Right atrium auricular region (tissue), 2 donors: ENCODE measurements at places on chromosomes 16 and 17. TPM values are rescaled to one million over a fixed set of nuclear protein-coding genes. Genes with fewer than 3 reads are reported as not detected.
A peak's percentile ranks its signal among the peaks of the same experiment; 100 is the strongest.

Gene ELAC2
- 55.2 TPM for total RNA-seq

- DNase-seq, result no peak
- peaks cover 89% of the 10 kb centered on the region for H3K36me3 ChIP-seq
- H3K4me1 ChIP-seq, result no peaks in the 10 kb centered on the region
- H3K4me3 ChIP-seq, result no peak overlapping the region
- no peak overlapping the region for H3K27ac ChIP-seq
- H3K27me3 ChIP-seq, result no peaks in the 10 kb centered on the region
These were observed 17.6 kb downstream of the MVP start for GRCh38 chr16:29837841-29838240.

DNA sequence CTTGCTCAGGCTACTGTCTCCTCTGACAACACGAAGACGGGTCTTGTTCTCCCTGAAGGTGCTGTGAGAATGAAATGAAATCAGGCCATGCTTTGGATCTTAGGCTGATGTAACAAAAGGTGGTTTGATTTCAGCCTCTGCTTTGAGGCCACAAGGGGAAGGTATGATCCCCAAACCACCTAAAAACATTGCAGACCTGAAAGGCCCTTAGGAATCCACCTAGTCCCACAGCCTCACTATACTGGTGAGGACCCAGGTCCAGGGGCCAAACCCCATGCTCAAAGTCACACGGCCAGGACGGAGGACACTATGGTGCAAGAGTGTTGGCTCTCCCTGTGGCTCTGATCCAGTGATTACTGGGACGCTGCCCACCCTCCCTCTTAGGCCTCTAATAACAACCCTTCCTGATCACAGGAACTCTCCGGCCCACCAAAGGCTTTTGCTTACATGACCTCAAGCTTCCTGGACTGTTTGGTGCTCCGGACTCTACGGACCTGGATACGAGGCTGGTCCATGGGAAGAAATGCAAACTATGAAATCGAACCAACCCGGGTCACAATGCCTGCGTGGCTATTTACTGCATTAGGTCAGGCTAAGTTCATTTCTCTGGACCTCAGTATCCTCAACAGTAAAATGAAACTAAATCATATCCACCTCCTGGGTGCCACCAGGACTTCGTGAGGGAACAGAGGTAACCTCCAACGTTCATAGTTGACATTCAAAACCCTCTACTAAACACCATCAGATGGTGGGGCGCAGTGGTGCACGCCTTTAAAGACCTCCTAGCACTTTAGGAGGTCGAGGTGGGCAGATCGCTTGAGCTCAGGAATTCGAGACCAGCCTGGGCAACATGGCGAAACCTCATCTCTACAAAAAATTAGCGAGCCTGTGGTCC, 1.5 kb downstream of the TRIM25 start:
- H3K4me1 ChIP-seq, result no peaks in the 10 kb centered on the region
- peaks cover 5% of the 10 kb centered on the region for H3K36me3 ChIP-seq
- H3K4me3 ChIP-seq, result peak overlapping the region; percentile 83
- H3K27ac ChIP-seq, result peak overlapping the region; percentile 83
- peak; percentile 82 for DNase-seq
- no peaks in the 10 kb centered on the region for H3K27me3 ChIP-seq

- H3K4me1 ChIP-seq, result no peaks in the 10 kb centered on the region
- no peak overlapping the region for H3K4me3 ChIP-seq
- H3K36me3 ChIP-seq, result no peaks in the 10 kb centered on the region
- no peak overlapping the region for H3K27ac ChIP-seq
- no peaks in the 10 kb centered on the region for H3K27me3 ChIP-seq
- no peak for DNase-seq
These were observed 28.9 kb upstream of the CMIP start for GRCh38 chr16:81415751-81416150.

DNA sequence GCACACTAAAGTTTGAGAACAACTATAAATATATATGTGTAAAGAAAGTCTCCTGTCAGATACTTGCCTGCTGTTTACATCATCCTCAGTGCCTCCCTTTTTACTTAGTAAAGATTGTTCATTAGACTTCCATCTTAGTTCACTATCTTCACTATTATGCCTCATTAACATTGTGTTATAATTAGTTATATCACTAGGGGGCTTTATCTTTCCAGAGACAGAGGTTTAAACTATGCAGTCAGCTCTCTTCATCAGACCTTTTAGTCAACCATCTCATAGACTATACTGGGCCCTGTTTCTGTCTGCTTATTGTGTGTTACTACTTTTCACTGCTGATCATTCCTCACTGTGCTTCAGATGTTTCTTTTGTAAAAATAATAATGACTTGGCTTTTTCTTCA, 630.8 kb upstream of the KIF2B start:
- no peaks in the 10 kb centered on the region for H3K27me3 ChIP-seq
- H3K36me3 ChIP-seq, result no peaks in the 10 kb centered on the region
- DNase-seq, result no peak
- H3K4me1 ChIP-seq, result no peaks in the 10 kb centered on the region

Gene ABCC6
- 1.8 TPM for total RNA-seq

GRCh38 chr16:26701243-26701886, 365.4 kb upstream of the C16orf82 start:
- H3K36me3 ChIP-seq, result no peaks in the 10 kb centered on the region
- H3K4me3 ChIP-seq, result no peak overlapping the region
- H3K27ac ChIP-seq, result no peak overlapping the region
- no peaks in the 10 kb centered on the region for H3K27me3 ChIP-seq
- H3K4me1 ChIP-seq, result no peaks in the 10 kb centered on the region
- DNase-seq, result no peak

DNA sequence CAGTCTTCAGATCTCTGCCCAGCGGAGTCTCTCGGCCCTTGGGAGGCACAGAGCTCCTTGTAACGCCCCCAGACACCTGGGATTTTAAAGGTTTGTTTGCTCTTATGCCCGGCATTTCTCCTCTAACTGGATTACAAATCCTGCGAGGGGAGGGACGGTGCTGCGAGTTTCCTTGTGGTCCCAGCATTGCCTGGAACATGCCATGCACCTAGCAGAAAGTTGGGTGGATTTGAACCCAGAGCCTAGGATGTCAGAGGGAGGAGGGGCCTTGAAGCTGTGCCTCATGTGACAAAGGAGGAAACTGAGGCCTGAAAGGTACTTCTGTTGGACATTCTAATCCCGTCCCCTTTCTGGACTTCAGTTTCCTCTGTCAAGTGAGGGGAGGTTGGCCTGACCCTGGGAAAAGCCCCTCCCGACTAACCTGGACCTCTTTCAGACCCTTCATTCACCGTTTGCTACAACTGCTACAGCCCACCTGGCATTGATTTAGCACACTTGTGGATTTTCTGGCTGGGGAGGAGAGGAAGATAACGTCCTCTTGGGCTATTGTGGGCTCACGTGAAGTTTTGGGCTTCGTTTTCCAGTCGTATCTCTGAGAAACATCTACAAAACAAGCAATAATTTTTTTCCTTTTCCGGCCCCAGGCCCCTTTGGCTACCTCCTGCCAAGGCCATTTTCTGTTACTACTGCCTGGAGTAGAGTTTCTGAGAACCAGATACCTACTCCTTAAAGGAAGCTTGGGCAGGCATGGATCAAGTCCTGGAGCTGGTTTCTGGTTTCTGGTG, 30.9 kb downstream of the MRC2 start:
- H3K4me1 ChIP-seq, result peaks cover 15% of the 10 kb centered on the region
- no peaks in the 10 kb centered on the region for H3K36me3 ChIP-seq
- H3K27ac ChIP-seq, result no peak overlapping the region
- no peak overlapping the region for H3K4me3 ChIP-seq

- H3K4me1 ChIP-seq, result no peaks in the 10 kb centered on the region
- no peaks in the 10 kb centered on the region for H3K36me3 ChIP-seq
- H3K27me3 ChIP-seq, result peaks cover 5% of the 10 kb centered on the region
- H3K27ac ChIP-seq, result no peak overlapping the region
These were observed 3.9 kb upstream of the SKAP1 start for GRCh38 chr17:48433896-48434295.

GRCh38 chr16:85983606-85984230, 84.8 kb downstream of the IRF8 start:
- no peaks in the 10 kb centered on the region for H3K36me3 ChIP-seq
- H3K27me3 ChIP-seq, result no peaks in the 10 kb centered on the region
- H3K4me3 ChIP-seq, result no peak overlapping the region
- no peak for DNase-seq
- no peak overlapping the region for H3K27ac ChIP-seq
- H3K4me1 ChIP-seq, result no peaks in the 10 kb centered on the region

DNA sequence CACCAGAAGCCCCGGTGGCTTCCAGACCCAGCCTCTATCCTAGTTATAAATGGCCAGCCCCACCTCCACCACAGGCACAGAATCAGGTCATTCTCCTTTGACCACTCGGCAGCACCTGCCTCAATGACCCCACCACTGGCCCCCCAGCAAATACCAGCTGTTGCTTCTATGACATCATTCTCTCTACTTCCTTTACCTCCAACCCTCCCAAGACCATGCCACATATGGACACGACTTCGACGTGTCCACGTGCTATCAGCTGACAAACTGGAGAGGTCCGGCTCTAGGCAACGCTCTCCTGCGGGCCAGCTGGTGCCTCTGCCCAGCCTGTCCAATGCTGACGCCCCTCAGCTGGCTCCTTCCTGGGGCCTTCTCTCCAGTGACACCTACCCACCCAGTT, 5.9 kb downstream of the ALYREF start:
- DNase-seq, result no peak
- H3K36me3 ChIP-seq, result peaks cover 51% of the 10 kb centered on the region
- H3K27me3 ChIP-seq, result no peaks in the 10 kb centered on the region
- H3K4me3 ChIP-seq, result no peak overlapping the region

- H3K27me3 ChIP-seq, result no peaks in the 10 kb centered on the region
- H3K4me3 ChIP-seq, result no peak overlapping the region
- no peaks in the 10 kb centered on the region for H3K4me1 ChIP-seq
- DNase-seq, result no peak
- H3K27ac ChIP-seq, result no peak overlapping the region
These were observed 1.9 kb downstream of the IGSF6 start for GRCh38 chr16:21650521-21650920.

DNA sequence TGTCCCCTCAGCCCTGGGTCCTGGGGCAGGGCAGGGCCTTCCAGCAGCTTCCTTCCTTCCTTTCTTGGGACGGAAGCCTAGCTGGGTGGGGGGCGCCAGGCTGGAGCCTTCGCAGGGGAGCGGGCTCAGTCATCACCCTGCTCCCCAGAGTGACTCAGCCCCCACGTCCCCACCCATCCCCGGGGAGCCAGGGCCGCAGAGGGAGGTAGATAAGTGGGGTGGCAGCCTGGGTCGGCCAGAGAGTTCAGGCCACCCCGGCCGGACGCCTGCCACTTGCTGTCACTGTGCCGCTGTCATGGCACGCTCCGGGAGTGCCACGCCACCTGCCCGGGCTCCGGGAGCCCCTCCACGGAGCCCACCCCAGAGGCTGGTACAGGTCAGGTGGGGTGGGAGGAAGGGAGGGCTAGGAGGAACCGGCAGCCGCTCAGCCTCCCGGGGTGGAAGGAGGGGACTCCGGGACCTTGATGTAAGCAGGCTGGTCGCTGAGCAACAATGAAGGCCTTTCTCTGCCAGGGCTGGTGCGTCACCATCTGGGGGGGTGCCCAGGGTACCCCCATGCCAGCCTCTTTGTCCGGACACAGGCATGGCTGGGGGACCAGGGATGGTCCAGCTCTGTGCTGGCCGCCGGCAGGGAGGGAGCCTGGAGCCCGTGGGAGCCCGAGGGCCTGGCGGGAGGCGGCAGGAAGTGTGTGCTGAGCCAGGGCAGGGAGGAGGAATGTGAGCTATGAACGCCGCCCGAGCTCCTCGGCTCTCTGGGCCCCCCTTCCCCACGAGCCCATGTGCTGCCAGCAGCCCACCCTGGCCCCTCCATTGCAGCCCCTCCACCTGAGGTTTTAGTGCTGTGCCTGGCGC, 6.6 kb downstream of the NHERF2 start:
- peak; percentile 79 for DNase-seq
- H3K4me1 ChIP-seq, result peaks cover 73% of the 10 kb centered on the region
- H3K27ac ChIP-seq, result peak overlapping the region; percentile 84
- no peaks in the 10 kb centered on the region for H3K27me3 ChIP-seq
- peaks cover 42% of the 10 kb centered on the region for H3K36me3 ChIP-seq

DNA sequence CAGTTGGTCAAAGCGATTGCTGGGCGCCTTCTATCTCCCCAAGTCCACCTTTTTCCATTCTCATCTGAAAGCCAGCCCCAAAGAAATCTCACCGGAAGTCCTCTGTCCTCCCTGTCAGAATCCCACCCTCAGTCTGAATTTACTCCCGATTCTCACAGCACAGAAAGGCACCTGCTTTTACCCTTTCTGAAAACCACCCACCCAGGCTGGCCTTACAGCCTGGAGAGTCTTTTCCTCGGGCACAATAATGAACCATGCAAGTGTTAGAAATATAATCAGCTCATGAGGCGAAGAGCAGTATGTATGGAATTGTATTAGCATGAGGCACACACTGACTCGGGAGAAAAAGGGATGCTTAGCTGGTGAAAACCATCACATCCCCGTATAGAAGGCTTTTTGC, 1.2 kb upstream of the ZFHX3 start:
- no peaks in the 10 kb centered on the region for H3K36me3 ChIP-seq
- no peak overlapping the region for H3K4me3 ChIP-seq
- H3K27me3 ChIP-seq, result no peaks in the 10 kb centered on the region

DNA sequence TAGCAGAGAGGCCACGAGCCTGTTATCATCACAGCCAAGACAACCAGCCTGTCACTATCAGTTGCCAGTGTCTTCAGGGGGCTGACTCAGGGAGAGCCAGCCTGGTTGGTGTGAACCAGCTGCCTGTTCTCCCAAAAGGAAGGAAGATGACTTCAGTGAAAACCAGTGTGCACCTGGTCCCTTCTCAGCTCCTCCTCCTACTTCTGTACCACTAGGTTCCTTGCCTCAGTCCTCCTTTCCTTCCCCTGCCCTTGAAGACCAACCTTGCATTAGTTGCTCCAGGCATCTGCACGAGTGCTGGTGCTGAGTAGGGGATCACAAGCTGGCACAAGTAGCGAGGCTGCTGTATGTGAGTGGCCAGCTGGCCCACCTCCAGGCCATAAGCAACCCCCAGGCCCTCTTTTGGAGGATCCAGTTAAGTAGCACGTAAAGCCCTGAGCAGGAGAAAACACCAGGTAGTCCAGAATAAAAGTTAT, 8.5 kb downstream of the TUBG1 start:
- H3K36me3 ChIP-seq, result peaks cover 27% of the 10 kb centered on the region
- peaks cover 11% of the 10 kb centered on the region for H3K4me1 ChIP-seq
- no peaks in the 10 kb centered on the region for H3K27me3 ChIP-seq
- peak overlapping the region; percentile 67 for H3K27ac ChIP-seq

DNA sequence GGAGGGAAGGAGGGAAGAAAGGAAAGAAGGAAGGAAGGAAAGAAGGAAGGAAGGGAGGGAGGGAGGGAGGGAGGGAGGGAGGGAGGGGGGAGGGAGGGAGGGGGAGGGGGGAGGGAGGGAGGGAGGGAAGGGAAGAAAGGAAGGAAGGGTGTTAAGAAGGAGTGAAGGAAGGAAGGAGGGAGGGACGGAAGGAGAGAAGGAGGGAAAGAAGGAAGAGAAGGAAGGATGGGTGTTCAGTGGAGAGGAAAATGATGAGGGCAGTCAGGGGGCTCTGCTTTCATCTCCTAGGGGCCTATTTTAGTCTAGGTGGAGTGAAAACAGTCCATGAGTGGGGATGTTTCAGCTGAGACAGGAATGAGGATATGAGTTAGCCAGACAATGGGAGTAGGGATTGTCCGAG, 357.0 kb upstream of the C16orf82 start:
- no peak for DNase-seq
- H3K4me1 ChIP-seq, result no peaks in the 10 kb centered on the region
- no peaks in the 10 kb centered on the region for H3K36me3 ChIP-seq
- no peak overlapping the region for H3K4me3 ChIP-seq
- H3K27me3 ChIP-seq, result no peaks in the 10 kb centered on the region

- no peaks in the 10 kb centered on the region for H3K27me3 ChIP-seq
- H3K27ac ChIP-seq, result peak overlapping the region; percentile 41
- no peak overlapping the region for H3K4me3 ChIP-seq
These were observed 143.9 kb downstream of the SNX29 start for GRCh38 chr16:12120217-12120981.
